ENCODE measurements at places on chromosomes 3 and 15.
A peak's percentile ranks its signal among the peaks of the same experiment; 100 is the strongest.

GRCh38 chr15:57282686-57283085 lies 93.6 kb upstream of the CGNL1 start:
- no peak for DNase-seq

DNA sequence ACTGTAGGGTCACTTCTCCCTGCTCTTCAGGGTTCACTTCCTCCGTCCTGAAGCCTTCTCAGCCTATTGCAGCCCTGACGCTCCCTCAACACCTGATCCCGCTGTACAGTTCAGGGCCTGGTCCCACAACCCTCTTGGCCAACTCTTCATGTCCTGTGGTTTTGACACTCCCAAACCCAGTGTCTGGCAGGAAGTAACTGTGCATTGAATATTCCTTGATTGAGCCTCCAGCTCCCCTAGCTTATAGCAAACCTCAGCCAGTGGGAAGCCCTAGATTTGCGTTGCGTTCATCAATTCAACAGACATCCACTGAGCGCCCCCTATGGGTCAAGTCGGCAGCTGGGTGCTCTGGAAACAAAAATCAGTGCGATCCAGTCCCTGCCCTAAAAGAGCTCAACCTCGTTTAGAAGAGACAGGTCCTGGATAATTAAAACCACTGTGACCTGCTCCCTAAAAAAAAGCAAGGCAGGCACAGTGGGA lies 13.5 kb downstream of the UBAP1L start:
- DNase-seq: peak; percentile 69

GRCh38 chr15:62636823-62637573 lies 405.5 kb upstream of the TPM1 start:
- DNase-seq: no peak

- DNase-seq: no peak
Measured at GRCh38 chr15:73001840-73002239, 50.4 kb upstream of the NEO1 start.

GRCh38 chr3:187821616-187822317 lies 76.5 kb upstream of the BCL6 start:
- DNase-seq: no peak

GRCh38 chr15:92407916-92408315 lies 14.2 kb downstream of the ST8SIA2 start:
- no peak for DNase-seq

DNA sequence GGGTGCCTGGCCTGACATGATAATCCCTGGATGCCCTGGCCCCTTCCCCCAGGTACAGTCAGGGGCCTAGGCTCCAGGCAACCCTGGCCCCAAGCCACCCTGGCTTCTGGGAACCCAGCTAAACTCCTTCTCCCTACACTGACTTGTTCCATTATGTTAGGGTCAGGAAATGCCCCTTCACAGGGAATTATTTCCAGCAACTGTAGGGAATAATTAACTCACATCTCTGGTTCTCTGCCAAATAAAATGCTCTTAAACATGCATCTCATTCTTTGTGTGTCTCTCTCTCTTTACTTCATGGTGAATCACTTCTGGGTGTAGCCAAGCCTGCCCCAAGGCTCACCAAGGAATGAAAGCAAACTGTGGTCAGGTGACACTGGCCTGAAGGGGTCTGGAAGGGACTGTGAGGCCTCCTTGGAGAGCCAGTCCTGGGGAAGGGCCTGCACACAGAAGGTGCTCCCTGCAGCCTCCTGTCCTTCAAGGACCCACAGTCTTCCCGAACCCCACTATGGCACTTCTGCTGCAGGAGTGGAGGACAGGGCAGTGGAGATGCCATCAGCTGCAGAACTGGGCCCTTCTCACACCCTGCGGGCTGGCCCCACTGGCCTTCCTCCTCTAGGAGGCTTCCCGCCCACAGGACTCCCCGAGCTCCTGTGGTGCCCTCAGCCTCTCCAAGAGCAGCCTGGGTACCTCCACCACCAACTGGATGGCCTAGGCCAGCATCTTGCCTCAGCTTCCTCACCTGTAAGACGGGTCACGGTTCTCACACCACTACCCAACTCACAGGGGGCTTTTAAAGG lies 17.6 kb downstream of the TKT start:
- no peak for DNase-seq

DNA sequence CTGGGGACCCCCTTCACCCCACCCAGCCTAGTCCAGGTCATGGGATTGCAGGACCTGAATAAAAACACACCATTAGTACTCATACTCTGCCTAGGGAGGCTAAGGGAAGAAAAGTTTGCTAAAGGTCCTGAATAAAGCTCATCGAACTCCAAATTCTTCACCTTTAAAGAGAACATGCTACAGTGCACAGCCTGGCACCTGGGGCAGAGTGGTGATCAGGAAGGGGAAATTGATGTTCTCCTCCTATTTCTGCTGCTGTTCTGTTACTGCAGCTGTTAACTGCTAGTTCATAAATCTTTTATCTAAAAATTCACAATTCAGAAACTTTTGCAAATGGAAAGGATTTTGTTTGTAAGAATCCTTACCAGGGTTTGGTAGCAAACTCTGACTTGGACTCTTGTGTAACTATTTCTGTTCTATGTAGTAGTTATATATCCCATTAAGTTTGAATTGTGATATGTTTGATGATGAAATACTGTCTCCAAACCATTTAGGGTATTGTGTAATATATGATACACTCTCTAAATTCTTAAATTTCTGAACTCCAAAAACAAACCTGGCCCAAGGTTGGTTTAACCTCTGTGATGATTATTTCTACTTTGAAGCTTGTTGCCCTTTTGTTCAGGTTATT lies 27.9 kb downstream of the MCTP2 start:
- DNase-seq: no peak

DNA sequence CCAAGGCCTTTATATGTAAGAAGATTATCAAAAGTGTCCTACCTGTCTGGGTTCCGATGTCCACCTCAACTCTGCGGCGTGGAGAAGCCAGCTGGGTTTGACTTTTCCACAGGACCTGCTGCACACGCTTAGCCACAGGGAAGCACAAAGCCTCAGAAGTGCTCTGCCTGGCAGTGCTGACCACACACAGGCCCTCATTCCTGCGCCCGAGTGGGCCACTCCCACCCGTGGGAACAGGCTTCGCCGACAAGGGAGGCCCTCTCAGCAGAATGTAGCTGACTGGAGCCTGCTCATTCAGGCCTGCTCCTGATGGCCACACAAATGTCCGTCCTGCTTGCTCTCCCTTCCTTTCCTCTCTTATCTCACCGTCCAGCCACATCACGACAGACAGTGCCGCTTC lies 221.4 kb upstream of the LRRN1 start:
- DNase-seq: no peak

DNA sequence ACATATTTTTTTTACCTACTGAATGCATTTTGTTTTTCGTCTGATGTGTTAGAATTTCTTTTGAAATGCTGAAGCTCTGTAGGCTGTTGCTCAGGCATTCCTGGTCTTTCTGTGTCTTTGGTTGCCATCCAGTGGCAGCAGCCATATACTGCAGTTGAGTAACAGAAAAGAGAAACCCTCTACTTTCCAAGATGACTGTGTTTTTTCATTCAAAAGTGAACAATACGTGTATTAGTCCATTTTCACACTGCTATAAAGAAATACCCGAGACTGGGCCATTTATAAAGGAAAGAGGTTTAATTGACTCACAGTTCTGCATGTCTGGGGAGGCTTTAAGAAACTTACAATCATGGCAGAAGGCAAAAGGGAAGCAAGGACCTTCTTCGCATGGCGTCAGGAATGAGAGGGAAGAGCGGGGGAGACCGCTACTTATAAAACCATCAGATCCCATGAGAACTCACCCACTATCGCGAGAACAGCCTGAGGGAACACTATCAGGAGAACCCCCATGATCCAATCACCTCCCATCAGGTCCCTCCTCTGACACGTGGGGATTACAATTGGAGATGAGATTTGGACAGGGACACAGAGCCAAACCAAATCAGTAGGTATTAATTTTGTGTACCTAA lies 4.7 kb upstream of the GOLGA8B start:
- no peak for DNase-seq

- DNase-seq: no peak
Measured at GRCh38 chr3:120451806-120452205, 1.0 kb upstream of the FSTL1 start.

GRCh38 chr3:122019493-122019892 lies 2.6 kb downstream of the ILDR1 start:
- no peak for DNase-seq

- no peak for DNase-seq
Measured at GRCh38 chr3:154121701-154122551, 736 bp downstream of the ARHGEF26 start.

DNA sequence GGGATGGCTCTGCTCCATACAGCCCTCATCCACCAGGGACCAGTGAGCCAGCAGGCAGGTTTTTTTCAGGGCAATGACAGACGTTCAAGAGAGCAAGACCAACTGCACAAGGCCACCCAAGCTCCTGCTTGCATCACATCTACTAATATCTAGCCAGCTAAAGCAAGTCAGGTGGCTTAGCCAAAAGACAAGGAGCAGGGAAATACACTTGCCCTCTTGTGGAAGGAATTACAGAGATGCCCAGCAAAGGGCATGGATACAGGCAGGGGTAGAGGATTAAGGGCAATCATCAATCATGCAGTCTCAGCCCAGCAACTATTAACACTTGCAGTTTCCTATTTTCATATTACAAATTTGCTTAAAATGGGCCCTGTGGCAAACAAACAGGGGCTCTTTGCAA lies 81.5 kb upstream of the NTRK3 start:
- DNase-seq: no peak

DNA sequence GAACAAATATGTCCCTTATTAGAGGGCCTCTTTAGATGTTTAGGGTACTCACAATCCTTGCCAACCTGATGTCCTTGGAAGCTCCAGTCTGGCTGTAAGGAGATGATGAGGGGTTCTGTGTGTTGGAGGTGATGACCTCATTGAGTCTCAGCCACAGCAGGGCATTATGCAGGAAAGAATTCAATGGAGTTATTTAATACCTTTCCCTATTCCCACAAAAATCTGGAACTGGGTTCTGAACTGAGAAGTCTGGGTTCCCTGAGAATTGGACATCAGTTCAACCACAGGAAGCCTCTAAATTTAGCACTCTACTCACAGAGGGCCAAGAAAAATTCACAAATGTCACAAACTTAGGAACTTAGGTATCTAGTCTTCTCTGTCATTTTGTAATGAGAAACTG lies 36.9 kb downstream of the SLC35A5 start:
- DNase-seq: no peak

DNA sequence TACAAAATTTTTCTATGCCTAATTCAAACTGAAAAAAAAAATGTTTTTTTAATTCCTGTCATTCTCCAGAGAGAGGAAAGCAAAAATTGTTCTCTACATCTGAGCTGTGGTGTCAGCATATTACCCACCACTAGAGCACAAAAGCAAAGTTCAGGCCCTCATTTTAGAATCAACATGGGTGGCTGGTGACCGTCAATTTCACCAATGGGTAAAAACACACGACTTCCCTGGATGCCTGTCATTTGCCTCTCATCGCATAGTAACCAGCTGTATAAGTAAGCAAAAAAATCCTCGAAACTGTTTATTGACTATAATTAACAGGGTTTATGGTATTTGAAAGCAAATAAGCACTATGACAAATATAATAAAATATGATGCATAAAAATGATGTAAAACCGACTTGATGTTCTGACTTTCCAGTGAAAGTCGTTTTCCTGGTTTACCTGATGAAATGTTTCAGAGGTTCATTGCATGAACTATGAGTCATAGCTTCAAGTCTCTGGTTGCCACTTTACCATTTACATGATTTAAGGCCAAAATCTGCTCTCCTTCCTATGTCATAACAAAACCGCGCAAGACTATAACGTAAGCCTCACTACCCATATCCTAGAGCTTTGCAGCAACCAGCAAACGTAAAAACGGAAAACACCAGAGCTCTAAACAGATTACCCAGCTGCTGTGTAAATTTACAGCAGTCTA lies 60.5 kb downstream of the THBS1 start:
- DNase-seq: no peak

DNA sequence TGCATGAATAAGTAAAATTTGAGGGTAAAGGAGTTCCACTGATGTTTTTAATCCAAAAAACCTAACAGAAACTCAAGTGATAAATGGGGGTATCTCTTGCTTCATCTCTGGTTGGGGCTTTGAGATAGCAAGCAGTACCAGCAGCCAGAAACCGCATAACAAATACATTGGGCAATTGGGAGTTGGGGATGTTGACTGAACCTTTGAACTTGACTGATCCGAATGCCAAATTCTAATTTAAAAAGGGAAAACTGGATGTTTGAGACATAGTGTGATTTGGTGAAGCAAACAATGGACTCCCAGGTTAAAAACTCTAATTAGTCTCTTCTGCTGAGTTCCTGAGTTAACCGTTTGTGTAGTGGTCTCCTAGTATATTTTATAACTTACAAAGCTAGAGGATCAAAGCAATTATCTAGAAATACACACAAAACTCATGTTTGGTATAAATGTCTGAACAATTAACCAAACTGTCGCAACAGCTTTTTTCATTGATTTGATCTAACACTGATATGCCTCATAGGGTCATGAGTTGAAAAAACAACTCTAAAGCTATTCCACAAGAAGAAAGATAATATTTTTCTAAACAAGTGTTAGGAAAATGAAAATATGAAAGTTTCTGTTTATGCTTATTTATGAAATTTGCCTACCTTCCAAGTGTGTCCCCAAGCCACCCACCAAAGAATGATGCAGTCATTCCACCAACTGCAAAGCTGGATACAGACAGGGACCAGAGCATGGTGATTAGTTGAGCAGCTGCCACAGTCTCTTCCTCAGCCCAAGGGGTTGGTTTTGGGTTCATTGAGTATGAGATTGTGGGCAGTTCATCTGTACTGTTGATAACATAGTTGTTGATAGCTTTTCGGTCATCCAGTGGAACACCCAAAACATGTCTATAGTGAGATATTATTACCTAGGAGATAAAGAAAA lies 12.4 kb downstream of the SLC2A2 start:
- DNase-seq: no peak

DNA sequence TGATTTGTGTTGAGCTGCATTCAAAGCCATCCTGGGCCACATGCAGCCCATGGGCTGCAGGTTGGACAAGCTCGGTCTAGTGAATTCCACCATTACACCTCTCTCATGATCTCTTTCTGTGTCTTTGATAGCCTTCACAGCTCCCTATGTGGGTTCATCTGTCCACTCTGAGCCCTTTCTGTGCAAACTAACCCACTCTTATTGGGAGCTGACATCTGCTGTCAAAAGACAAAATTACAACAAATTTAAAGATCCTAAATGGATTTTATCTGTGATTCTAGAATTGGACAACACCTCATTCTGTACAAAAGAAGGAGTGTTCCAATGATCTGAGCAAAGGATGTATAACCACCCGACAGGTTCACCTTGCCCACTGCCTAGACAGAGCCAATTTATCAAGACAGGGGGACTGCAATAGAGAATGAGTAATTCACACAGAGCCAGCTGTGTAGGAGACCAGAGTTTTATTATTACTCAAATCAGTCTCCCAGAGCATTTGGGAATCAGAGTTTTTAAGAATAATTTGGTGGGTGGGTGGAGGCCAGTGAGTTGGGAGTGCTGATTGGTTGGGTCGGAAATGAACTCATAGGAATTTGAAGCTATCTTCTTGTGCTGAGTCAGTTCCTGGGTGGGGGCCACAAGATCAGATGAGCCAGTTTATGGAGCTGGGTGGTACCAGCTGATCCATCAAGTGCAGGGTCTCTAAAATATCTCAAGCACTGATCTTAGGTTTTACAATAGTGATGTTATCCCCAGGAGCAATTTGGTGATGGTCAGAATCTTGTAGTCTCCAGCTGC lies 2.6 kb upstream of the XYLB start:
- no peak for DNase-seq

Measured in omental fat pad (tissue), 4 donors.